ENCODE measurements at places on chromosomes 11 and 22.

GRCh38 chr11:60783141-60783484 is 2.0 kb upstream of the MS4A10 start:
- no peak for DNase-seq

DNA sequence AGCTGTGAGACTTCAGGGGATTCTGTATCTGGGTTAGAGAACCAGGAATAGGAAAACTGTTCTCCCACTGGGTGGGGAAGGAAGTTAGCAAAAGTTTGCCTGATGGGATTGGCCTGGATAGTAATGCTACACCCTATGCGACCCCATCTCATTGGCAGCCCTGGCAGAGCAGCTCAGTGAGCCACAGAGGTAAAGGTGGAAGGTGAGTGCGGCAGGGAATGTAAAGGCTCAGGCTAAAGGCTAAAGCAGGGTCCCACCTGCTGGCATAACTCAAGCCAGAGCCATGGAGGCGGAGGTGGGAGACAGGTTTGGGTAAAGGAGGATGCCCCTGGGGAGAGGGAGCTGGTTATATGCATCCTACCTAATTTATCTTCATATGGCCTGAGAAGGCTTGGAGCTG is 18.7 kb downstream of the SSH3 start:
- no peak for DNase-seq

DNA sequence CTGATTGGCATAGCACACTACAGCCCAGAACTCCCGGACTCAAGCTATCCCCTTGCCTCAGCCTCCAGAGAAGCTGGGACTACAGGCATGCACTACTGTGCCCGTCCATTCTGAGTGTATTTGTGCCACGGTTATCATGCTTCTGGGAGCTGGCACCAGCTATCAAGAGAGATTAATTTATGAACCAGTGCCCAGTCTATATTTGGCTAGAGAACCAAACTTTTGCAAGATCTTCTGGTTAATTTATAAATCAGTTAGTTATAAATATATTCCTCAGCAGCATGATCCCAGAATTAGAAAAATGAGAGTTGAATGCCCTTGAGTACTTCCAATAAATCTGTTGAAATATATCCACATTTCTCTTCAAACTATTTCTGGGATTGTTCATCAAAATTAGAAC is 67.5 kb upstream of the OR5AN1 start:
- no peak for DNase-seq

GRCh38 chr11:133656082-133656635 is 123.9 kb upstream of the OPCML start:
- no peak for DNase-seq

GRCh38 chr11:61671527-61671926 is 8.7 kb upstream of the DAGLA start:
- DNase-seq, result no peak

DNA sequence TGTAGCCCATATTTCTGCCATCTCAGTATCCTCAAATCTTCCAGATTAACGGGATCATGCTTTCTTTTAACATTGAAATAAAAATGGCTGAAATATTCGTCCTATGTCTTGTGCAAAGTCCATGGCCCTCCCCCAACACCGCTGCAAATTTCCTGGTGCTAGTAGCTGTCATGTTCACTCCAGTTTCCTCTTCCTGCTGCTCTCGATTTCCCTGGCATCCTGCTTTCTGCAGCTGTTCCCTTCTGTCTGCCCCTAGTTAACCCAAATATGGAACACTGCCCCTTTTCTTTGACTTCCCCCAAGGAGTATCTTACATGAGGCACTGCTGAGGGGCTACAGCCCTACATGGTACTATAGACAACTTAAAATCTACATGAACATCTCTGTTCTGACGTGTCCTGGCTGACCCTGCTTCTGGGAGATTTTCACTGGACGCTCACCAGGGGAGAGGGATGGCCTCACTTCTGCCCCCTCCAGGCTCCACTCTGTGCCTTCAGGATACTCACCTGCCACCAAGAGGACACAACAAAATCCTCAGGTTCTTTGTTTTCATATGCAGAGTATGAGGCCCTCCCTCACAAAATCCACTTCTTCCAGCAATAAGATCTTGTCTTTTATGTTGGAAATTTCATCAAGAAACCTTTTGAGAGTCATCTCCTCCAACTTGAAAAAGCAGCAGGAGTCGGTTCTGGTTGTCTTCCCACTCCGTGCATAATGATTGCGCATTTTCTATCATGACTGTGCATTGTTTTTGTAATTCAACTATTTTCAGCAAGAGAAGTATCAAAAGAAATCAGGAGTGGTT is 29.5 kb upstream of the SCUBE2 start:
- no peak for DNase-seq

GRCh38 chr22:41596776-41597634 is 7.4 kb upstream of the PMM1 start:
- DNase-seq, result no peak

DNA sequence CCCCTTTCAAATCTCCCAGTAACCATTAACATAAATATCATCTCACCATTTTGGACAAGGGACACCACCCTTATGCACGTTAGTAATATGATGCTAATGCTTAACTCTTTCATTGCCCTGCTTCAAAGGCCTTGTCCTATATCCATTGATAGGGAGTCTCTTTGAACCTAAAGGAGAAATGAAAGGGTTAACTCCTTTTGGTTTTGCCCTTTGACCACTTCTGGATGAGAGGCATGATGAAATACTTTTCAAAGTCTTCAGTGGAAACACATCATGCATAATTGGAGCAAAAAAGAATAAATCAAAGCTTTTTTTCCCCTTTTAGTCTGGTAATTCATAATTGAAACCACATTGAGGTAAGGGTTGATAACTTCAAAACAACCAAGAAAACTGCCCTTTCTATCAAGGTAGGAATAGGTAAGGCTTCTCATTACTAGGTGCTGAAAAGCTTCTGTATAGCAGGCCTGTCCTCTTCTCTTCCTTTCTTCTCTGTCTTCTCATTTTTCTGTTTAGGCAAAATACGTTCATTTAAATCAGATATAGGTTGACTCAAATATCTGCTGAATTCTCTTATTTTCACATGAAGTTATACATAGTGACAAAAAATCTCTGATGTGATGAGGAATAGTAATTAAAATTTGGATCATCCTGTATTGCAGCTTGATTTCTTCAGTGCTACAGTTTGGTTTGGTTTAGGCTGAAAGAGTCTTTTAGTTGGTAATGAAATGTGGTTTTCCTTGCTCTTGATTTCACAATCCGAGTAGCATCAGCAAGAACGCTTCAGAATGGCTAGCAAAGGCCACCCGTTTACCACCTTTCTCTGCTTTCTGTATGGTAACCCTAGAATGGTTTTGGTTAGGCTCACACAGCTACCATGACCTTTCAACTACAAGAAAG is 94.8 kb downstream of the EXT2 start:
- no peak for DNase-seq

DNA sequence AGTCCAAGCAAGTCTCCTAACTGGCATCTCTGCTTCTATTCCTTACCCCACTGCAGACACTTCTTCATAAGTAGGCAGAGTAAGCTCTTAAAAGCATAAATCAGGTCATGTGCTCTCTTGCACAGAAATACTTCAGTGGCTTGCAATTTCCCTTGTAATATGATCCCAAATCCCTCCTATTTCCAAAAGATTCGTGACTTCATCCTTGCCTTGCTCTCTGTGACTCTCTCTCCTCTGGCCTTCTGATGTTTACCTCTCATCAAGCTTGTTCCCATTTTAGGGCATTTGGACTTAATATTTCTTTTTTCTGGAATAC is 37.4 kb upstream of the NCR3LG1 start:
- DNase-seq, result peak; percentile 56

DNA sequence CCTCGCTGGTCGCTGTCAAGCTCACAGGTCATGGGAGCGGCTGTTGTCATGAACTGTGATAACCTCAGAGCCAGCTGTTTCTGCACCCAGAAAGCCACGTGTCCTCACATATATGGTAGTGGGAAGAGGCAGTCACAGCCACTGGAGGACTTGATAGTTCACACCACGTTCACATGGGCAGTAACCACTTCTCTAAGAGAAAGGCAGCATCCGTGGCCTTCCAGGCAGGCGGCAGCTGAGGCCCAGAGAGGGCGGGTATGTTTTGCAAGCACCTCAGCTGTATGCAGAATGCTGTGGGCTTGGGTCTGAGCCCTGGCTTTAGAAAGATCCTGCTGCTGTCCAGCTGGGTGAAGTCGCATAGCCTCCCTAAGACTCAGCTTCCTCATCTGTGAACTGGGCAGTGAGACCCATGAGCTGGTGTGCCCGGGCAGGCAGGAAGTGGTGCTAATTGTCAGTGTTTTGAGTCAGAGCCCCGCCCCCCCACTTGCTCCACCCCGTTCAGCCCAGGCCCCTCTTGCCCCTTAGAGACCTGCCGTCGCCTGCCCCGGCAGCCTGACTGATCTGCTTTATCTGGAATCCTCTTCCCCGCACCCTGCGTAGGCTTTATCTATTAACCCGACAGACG is 13.3 kb downstream of the TTC38 start:
- no peak for DNase-seq

- DNase-seq, result no peak
These were observed 4.7 kb downstream of the API5 start for GRCh38 chr11:43316451-43316850.

GRCh38 chr11:62544581-62545436 is 1.8 kb downstream of the AHNAK start:
- DNase-seq, result no peak

DNA sequence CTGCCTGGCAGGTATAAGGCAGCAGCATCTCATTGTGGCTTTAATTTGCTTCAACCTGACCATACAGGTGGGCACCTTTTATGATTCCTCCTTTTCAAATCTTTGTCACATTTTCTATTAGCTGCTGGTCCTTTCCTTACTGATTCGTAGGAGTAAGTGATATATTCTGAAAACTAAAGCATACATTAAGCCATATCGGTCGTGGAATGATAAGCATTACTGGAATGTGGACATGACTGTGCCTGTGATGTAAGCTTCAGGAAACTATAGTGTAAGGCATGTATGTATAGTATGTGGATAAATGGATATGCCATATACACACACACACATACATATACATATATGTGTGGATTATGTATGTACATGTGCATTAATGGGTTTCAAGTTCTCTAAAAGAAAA is 20.8 kb downstream of the YPEL1 start:
- DNase-seq, result peak; percentile 32

- DNase-seq, result no peak
These were observed 36.8 kb downstream of the BARX2 start for GRCh38 chr11:129412494-129412893.

GRCh38 chr11:86951706-86952105 is 3.5 kb downstream of the FZD4 start:
- no peak for DNase-seq

- peak; percentile 83 for DNase-seq
These were observed 84.6 kb downstream of the ETS1 start for GRCh38 chr11:128502726-128503125.

DNA sequence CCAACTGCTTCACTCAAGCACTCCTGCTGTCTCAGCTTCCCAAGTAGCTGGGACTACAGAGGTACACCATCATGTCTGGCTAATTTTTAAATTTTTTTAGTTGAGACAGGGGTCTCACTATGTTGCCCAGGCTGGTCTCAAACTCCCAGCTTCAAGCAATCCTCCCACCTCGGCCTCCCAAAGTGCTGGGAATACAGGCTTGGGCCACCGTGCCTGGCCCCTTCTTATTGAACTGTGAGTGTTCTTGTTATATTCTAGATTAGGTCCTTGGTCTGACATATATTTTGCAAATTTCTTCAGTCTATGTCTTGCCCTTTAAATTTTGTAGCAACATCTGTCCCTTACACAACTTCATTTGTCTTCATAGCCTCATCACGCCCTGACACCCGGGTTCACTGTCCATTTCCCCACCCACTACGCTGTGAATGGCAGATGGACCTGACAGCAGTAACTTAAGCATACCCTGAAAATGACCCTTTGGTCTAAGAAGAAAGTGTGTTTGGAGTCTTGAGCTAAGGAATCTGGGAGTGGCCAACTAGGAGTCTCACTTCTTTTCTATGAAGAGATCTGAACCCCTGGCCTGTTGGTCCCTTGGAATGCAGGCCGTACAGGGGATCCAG is 4.2 kb upstream of the FAM118A start:
- no peak for DNase-seq

DNA sequence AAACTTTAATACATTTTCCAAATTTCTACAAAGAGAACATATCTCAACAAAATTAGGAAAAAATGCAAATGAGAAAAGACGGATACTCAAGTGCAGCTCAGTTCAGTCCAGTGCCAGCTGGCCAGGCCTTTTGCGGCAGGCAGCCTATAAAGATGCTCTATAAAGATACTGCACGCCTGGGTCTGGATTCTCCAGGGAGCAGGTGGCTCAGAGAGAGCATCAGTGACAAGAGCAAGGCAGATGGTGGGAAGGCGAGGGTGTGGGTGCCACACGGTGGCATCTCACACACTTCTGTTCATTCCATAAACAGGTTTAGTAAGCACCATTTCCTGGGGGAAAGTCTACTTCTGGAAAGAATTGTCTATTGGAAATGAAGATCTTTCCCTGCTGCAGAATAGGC is 18.1 kb upstream of the SCN3B start:
- no peak for DNase-seq

DNA sequence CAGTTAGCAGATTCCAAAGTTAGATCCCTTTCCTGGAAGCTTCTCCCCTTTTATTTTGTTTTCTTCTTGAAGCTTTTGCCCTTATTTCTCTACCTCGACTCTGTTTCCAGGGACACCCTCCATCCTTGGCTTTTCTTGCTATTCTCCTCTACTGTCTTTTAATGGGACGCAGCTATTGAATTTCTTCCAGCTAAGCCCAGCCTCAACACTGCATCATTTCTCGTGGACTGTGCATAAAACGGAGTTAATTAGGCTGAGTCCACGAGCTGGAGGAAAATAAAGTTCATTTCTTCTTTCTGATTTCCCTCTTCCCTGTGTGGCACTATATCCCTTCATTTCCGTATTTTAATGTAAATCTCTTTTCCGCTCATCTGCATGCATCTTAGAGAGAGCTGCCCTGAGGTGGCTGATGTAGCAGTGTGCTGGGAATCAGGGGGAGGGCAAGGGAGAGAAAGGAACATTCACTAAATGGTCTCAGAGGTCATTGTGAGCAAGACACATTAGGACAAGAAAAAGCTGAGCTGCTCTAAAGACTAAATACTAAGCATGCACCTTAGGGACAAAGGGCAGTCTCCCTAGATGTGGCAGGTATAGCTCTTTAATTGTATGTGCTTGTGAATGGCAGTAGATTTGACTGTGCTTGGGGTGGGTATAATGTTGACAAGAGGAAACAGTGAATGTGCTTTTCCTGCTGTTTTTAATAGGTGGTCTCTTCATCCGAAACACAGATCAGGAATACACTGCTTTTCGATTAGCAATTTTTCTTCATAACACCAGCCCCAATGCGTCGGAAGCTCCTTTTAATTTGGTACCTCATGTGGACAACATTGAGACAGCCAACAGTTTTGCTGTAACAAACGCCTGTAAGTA is 1.9 kb downstream of the GRIA4 start:
- no peak for DNase-seq
